ENCODE measurements at places on chromosomes 11 and 22.
A peak's percentile ranks its signal among the peaks of the same experiment; 100 is the strongest.

GRCh38 chr11:44286268-44286880, 23.6 kb downstream of the ALX4 start:
- no peak for DNase-seq

- DNase-seq: peak; percentile 82
These were observed 87.6 kb downstream of the LARGE1 start for GRCh38 chr22:33832558-33833151.

- DNase-seq: no peak
These were observed 351.9 kb downstream of the DDX10 start for GRCh38 chr11:109016724-109017123.

DNA sequence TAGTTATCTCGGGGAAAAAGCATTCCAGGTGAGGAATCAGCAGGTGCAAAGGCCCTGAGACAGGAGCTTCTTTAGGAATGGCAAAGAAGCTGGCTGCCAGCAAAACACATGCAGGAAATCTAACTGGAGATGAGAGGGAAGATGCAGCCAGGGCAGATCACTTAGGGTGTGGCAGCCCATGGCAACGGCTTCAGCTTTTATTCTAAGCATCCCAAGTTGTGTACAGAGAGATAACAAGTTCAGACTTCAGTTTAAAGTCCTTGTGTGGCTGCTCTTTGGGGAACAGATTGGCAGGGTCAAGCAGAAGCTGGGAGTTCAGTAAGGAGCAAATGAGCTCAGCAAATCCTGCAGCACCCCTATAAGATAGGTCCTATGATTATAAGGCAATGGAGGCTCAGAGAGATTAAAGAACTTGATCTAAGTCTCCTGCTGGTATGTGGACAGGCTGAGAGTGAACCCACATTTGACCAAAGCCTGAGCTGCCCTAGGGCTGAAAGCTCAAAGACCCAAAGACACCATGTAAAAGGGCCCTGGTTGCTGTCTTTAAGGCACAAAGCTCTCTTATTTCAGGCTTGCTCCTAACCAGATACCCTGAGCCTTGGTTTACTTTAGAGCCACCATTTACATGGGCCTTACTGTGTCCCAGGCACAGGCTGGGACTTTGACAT, 466.8 kb downstream of the SOX6 start:
- DNase-seq: no peak

DNA sequence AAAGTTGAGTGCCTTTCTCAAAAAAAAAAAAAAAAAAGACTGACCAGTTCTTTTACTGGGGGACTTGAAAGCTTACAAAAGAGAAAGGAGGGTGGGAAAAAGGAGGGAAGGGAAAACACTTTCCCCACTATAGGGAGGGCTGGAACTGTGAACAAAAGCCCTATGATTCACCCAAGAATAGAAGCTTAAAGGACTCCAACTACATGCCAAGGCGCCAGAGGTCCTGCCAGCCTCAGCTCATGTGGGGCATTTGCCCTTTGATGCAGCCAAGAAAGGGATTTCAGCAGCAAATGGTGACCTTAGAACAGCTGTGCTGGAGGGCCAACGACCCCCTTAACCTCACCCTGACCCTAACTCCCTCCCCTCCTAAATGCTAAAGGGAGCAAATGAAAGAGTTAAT, 160.0 kb downstream of the NTM start:
- no peak for DNase-seq

DNA sequence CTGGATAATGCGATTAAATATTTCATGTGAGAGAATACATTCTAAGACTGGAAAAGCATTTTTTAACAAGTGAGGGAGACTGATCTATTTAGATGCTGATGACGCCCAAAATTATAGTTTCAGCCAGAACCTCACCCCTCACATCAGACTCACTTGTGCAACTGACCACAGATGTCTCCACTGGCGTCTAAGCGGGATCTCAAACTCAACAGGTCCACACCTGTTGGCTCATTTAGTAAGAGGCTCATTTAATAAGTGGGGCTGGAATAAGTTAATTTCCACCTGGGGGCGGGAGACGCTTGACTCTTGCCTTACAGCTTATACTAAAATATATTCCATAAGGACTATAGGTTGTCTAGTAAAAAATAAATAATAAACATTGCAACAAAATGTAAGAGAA, 47.5 kb downstream of the MORC2 start:
- DNase-seq: peak; percentile 14

- no peak for DNase-seq
These were observed 6.5 kb downstream of the RAB36 start for GRCh38 chr22:23151827-23152226.

- no peak for DNase-seq
These were observed 769.5 kb upstream of the LUZP2 start for GRCh38 chr11:23727387-23727786.

GRCh38 chr22:17789379-17790200, 15.3 kb upstream of the BID start:
- DNase-seq: no peak

GRCh38 chr11:105856954-105857353, 165.1 kb downstream of the MSANTD4 start:
- DNase-seq: no peak

DNA sequence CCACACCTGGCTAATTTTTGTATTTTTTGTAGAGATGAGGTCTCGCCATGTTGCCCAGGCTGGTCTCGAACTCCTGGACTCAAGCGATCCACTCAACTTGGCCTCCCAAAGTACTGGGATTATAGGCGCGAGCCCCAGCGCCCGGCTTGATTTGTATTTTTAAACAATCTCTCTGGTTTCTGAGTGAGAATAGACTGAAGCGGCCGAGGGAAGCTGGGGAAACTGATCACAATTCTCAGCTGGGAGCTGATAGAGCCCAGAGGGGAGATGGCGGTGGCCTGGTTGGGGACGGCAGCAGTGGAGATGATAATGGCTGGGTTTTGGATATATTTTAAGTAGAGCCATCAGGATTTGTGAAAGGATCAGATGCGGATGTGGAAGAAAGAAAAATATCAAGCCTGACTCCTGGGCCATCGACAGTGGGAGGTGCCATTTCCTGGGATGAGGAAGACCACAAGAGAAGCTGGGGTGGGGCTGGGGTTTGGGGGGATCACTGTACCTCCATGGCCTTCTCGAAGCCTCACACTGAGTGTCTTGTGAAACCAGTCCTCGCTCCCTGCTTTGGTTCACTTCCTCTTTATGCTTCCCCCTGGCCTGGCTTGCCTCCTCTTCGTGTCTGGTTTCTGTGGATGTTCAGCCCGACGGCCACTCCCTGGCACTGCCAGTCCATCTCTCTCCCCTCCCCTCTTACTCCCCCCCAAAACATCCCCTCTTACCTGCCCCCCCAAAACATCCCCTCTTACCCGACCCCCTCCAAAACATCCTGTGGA, 51.9 kb downstream of the IGLL1 start:
- DNase-seq: no peak

DNA sequence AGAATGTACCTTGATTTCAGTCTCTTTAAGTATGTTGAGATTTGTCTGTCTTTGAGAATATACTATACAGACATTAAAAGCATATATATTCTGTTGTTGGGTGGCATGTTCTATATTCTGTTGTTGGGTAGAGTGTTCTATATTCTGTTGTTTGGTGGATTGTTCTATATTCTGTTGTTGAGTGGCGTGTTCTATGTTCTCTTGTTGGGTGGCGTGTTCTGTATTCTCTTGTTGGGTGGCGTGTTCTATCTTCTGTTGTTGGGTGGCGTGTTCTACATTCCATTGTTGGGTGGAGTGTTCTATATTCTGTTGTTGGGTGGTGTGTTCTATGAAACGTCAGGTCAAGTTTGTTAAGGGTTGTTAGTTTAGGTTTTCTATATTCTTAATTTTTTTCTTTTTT, 27.1 kb upstream of the CTTN start:
- DNase-seq: no peak

- no peak for DNase-seq
These were observed 23.4 kb downstream of the CBX7 start for GRCh38 chr22:39129081-39129480.

DNA sequence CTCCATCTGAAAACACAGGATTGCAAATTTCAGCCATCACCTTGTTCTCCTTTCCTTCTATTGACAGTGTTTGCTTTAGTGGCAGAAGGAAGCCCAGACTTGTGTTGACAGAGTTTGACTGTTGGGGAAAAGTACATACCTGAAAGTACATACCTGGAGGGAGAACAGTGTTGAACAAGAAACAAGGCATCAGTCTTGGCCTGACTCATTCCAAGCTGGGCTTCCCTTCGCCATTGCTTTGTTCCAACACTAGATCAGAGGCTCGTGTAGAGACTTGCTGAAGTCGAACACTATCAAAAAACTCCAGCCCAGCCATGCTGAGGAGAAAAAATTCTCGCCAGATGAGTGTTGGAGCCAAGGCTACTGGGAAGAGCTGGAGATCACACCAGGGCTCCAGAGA, 133.4 kb downstream of the BBOX1 start:
- no peak for DNase-seq

- DNase-seq: no peak
These were observed 29.7 kb downstream of the FAR1 start for GRCh38 chr11:13698132-13698531.

DNA sequence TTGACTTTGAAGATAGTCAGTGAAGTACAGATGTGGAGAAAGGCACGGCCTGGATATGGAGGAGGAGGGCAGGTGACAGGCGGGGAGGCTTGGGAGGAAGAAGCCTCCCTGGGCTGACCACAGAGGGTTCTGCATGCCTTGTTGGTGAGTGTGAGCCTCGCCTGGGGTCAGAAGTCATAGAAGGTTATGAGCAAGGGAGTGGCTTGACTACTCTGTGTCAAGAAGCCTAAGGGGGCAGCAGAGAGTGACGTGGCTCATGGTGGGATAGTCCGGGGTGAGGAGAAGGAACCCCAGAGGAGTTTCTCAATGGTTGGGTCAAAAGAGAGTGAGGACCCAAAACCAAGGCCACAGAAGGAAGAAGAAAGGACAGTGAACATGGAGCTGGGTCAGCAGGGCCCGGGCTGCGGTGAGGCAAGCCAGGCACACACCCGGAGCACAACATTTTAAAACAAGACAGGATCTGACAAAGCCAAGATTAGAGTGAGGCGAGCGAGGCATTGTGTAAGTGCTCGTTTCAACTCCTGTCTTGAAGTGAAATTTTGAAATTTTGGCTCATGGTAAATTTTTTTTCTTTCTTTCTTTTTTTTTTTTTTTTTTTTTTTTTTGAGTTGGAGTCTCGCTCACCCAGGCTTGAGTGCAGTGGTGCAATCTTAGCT, 31.9 kb downstream of the PDGFB start:
- no peak for DNase-seq

DNA sequence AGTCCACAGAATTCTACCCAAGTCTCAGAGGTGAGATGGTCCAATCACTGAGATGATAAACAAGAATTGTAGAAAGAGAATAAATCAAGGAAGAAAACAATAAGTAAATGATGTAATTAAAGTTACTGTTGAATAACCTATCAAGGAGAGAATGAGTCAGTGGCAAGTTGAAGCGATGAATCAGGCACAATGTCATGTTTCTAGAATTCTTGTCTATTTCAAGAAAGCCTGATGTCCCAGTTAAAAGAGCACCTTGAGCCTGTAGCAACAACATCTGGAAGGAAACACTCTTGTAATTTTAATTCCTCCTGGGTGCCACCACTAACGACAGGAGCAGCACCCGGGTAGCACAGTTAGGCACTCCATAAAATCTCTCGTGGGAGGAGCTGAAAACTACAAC, 67.9 kb upstream of the SLC35C1 start:
- no peak for DNase-seq

DNA sequence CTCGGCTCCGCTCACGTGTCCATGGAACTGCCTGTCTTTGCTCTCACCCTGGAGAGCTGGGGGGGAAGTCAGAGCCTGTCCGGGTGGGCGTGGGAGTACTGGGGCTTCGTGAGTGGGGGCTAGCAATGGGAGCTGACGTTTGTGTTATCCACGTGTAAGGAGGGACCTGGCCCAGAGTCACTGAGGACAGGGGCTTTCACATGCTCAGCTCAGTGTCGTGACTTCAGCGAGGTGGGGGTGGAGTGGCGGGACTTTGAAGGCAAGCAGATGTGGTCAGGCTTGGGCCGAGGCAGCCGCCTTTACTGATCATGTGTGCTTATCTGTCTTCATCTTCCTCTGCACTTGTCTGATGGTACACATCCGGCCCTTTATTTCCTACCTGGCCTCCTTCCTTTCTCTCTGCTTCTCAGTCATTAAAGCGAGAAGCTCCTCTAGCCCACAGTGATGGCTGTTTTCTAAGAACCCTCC, 113.1 kb upstream of the NNMT start:
- no peak for DNase-seq

GRCh38 chr11:59641156-59641555, 25.6 kb upstream of the OSBP start:
- no peak for DNase-seq
